ENCODE measurements at places on chromosomes 7 and 10.

DNA sequence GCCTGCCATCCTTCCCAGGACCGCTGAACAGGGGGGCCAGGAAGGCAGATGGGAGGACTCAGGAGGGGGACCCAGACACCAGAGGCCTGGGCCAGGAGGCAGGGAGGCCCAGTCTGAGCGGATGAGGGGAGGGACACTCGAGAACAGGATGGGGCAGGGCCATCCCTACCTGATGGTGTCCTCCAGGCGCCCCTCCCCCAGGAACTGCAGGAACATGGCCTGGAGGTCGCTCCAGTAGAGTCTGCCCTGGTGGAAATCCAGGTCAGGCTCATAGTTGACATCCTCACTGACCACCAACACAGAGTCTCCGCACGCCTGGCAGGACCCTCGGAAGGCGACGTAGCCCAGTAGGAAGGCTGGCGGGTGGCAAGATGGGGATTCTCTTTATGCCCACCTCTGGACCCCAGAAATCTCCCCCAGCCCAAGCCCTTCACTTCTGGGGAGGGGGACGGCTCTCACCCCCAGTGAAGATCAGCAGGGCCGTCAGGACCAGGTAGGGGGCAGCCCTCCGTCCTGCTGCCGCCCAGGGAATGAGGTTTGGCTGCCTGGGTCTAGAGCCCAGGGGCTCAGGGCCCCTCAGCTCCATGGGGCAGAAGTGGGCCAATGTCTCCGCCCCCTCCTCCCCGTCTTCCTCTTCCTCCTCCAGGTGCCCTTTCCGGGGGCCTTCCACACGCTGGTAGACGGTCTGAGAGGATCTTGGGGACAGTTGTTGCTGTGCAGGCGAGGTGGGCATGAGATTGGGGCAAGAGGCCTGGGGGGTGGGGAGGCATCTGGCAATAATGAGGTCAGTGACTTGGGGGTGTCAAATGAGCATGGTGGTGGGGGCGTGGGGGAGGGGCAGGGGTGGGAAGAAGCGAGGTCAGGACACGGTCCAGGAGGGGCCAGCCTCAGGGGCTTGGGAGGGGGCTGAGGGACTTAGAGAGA, 573 bp downstream of the TFR2 start:
- no peak for DNase-seq

DNA sequence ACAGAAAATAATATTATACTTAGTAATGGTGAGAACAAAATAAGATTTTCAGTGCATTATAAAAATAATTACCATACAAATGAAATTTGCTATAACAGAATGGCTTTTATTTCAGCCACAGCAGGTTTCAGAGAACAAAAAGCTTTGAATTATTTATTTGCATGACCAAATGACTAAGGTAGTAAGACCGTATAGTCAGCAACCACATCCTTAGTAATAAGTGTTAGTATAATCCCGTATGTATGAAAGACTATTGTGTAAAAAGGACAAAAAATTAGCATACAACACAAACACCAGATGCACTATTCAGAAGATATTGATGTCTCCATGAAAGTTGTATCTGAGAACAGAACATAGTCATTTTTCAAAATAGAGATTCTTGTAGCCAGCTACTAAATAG, 12.2 kb downstream of the PDZD8 start:
- no peak for DNase-seq

- DNase-seq, result no peak
Observed at GRCh38 chr7:311796-312195, 21.8 kb downstream of the FOXL3 start.

GRCh38 chr7:142485617-142486226, 227.9 kb upstream of the PRSS58 start:
- DNase-seq, result no peak

DNA sequence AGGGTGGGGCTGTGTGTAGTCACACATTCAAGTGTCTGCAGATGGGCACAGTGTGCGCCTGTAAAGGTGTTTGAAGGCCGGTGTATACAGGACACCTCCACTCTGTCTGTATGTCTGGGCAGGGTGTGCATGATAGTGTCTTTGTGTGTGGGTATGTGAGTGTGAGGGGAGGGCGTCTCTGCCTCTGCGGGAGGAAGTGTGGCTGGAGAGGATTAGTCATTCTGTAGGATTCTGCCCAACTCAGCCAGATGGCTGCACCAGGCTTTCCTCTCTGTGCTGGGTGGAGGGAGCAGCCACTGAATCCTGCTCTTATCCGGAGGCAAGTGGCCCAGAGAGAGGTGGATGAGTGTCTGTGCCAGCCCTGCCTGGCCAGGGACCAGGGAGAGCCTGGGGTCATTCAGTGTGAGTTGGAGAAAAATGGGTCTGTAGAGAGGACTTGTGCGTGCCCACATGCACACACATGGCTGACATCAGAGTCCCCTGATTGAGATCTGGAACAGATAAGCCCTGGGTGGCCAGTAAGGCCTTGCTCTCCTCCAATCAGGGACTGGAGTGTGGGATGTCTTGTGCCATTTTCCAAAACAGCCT, 1.7 kb downstream of the SFXN3 start:
- DNase-seq, result peak; percentile 35

DNA sequence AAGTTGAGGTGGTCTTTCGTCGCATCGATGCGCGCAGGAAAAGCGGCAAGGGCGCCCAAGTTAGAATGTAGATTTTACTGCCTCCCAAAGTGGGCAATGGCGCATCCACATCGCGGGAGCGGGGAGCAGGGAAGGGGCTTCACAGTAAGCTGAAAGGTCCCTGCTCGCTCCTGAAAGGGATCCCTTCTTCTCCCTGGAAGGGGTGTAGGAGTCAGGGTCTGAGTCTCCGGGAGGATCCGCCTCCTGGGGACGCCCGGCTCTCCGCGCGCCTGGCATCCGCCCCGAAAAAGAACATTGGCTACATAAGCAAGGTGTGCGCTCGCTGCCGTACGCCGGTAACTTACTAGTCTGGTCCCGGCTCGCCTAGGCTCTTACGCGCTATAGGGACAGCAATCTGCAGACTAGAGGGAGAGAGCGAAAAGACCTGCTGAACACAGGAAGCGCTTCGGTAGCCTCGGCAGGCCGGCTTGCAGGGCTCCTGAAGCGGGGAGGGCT, 804 bp downstream of the UNC5B start:
- peak; percentile 17 for DNase-seq

DNA sequence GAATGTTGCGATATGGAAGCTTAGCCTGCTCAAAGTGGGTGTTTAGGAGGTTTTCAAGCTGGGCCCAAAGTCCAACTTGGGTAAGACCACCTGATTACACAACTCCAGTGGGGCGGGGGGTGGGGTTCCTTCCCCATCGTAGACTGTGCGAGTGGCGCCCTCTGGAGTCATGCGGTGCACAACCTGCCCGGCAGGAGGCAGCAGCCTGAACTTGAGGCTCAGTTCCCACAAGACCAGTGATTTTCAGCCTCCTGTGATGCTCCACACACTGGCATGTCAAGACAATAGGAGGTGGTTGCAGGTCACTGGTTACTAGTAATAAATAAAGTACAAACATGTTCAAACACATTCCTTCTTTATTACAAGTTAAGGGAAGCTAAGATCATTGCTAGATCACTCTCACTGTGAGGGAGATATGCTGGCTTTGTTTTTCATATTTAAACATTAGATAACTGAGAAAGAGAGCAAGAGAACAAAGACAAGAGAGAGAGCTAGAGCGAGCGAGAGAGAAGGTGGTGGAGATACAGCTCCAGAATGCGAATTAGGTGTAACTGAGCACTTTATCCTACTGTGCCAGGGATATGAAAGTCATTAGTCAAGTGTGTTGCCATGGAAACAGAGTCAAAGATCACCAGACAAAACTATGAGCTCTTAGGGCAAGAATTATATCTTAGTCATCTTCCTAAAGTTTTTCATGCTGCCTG, 97.4 kb upstream of the BMPER start:
- DNase-seq, result no peak

GRCh38 chr7:27240015-27240731, 2.4 kb upstream of the EVX1 start:
- DNase-seq, result no peak

- no peak for DNase-seq
Observed at GRCh38 chr7:122055073-122055472, 89.0 kb downstream of the AASS start.

- no peak for DNase-seq
Observed at GRCh38 chr10:3881622-3882021, 96.6 kb upstream of the KLF6 start.

- no peak for DNase-seq
Observed at GRCh38 chr7:102146122-102146521, 140.5 kb upstream of the SH2B2 start.

DNA sequence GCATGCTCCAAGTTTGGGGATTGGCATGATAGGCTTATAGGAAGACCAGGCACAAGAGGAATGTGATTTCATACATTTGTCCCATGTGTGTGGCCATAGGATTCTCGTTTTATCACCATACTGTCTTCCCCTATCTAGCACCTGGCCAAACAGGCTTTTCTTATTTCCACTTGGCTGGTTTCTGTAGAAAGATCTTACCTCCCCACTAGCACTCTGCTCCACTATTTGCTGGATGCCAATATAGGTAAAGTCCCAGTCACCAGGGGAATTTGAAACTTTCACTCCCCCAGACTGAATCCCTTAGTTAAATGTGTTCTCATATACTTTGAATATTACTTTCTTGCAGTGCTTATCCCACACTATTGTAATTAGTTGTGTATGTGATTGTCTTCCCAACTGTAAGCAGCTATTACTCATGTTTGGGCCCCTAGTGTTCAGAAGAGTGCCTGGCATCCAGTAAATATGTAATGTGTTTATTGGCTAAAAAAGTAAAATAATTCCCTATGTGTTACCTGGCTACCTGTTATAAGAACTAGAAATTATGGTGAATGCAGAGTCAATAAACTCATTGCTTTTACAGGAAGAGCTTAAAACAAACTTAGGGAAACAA, 109.0 kb downstream of the LRMDA start:
- no peak for DNase-seq

GRCh38 chr10:113130014-113130641, 180.1 kb downstream of the TCF7L2 start:
- DNase-seq, result no peak

DNA sequence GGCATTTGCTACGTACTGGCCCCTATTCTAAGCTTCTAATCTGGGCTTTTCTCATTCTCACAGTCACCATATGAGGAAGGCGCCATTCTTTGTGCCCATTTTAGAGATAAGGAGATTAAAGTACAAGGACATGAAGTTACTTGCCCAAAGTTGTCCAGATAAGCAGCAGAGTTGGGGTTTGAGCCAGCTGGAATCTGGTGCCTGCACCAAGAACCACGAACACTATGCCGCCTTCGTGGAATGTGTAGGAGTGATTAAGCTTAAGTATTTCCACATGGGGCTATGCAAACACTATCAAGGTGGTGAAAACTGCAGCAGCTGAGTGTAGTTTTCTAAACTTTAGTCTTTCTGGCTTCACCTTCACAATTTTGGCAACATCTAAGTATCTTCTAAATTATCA, 342.7 kb upstream of the ETV1 start:
- DNase-seq, result no peak

GRCh38 chr7:31805209-31805818, 118.3 kb downstream of the PPP1R17 start:
- DNase-seq, result no peak

DNA sequence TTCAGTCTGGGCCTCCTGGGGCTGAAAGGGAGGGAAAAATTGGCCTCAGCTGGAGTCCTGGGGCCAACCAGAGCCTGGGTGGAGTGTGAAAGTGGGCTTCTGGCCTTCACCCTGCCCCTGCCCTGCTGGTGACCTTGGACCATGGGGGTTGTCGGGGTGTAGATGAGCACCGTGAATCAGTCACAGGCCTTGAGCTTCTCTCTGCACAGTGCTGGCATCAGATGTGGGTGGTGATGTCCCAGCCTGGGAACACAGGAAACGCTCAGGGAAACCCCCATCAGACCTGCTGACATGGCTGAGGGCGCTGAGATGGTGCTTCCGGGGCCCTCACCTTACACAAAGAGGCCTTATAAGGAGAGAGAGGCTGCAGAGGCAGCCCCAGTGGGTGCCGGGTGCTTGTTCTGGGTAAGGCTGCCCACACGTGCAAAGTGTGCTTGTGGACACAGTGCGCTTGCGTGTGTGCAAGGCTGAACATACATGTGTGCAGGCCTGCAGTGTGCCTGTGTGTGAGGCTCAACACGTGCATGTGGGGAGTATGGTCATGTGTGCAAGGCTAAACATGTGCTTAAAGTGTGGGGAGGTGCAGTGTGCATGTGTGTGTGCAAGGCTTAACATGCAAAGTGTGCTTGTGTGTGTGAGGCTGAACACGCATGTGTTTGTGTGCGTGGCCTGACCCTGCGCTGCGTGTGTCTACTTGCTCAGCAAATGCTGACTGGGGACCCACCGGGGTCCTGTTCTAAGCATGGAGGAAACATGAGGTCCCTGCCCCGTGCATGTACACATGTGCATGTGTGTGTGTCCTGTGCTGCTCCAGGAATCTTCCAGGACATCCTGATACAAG, 6.5 kb downstream of the ARPC1B start:
- peak; percentile 88 for DNase-seq

- no peak for DNase-seq
Observed at GRCh38 chr7:17463511-17464085, 165.1 kb downstream of the AHR start.

GRCh38 chr7:100401811-100402210, 26.7 kb downstream of the ZCWPW1 start:
- DNase-seq, result no peak

GRCh38 chr10:113427811-113428558, 124.9 kb upstream of the HABP2 start:
- DNase-seq, result no peak

- DNase-seq, result no peak
Observed at GRCh38 chr10:93827056-93827804, 66.5 kb upstream of the SLC35G1 start.

DNA sequence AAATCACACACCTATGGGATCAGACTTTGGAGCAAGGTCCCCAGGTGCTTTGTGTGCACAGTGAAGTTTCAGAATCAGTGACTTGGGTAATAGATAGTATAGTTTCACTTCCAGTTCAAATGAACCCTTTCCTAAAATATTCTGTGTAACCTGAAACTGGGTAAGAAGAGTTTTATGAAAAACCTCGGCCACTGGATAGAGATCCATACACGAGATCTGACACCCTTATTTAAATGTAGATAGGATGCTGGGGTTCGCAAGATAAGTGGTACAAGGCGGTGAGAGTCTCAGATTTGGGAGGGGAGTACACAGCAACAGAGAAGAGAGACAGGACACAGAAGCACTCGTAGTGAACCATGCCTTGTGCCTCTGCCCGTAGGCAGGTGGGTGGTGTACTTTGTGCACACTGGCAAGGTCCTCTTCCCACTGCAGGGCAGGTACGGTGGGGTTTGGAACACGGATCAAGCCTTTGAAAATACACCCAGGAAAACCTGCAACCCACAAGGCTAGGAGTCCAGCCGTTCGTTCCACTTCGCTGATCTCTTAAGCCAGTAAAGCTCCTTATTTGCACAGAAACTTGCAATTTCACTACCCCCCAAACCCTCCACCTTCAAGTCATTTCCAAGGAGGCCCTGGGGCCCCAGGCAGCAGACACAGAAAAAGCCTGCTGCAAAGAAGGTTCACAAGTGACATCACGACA, 162.8 kb downstream of the USP6NL start:
- DNase-seq, result no peak

All from stimulated activated CD4-positive, alpha-beta T cell treated with anti-CD3 and anti-CD28 coated beads, Interleukin-15, amount 100 ng/mL, for 48 hours (primary cell).